Panc1 (cell line): ENCODE measurements at places on chromosomes 7 and 10. TPM values are rescaled to one million over a fixed set of nuclear protein-coding genes. Genes with fewer than 3 reads are reported as not detected.

DNA sequence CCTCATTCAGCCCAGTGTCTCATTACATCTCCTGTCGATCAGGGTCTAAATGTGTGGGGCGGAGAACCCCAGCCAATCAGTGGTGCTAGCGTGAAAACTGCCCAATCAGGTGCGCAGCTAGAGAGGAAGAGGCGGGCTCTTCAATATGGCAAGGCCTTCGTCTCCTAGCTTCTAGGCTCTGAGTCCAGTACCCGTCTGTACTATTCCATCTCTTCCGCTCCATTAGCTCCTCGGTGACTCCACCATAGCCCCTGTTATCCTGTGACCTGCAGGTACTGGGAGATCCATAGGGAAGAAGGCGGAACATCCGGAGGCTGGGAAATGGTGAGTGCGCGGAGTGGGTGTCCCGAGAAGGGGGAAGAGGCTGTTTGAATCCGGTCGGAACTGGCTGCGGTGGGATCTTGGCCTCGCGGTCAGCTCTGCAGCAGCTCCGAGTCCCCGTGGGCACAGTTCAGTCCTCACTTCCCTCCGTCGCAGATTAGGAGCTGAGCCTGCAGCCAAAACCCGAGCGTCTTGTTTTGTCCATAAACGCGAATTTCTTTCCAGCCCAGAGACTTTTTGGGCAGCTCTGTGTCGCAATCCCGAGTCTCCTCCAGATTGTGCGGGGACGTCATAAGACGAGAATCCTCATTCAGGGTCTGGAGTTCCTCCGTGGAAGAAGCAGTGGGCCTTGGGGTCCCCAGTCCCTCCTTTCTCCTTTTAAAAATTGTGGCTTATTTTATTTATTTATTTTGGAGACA lies at the start of gene ZNF727:
ZNF727 (plus strand) TSS at position 134 of the 740 bp plus-strand sequence; CDS start at position 322, 188 bp downstream.
- no peak for DNase-seq
- no peaks in the 10 kb centered on the region for H3K4me1 ChIP-seq
- H3K4me3 ChIP-seq = no peak within 1 kb of the TSS
- no peaks in the 10 kb centered on the region for H3K27me3 ChIP-seq
- H3K27ac ChIP-seq = no peak within 1 kb of the TSS

DNA sequence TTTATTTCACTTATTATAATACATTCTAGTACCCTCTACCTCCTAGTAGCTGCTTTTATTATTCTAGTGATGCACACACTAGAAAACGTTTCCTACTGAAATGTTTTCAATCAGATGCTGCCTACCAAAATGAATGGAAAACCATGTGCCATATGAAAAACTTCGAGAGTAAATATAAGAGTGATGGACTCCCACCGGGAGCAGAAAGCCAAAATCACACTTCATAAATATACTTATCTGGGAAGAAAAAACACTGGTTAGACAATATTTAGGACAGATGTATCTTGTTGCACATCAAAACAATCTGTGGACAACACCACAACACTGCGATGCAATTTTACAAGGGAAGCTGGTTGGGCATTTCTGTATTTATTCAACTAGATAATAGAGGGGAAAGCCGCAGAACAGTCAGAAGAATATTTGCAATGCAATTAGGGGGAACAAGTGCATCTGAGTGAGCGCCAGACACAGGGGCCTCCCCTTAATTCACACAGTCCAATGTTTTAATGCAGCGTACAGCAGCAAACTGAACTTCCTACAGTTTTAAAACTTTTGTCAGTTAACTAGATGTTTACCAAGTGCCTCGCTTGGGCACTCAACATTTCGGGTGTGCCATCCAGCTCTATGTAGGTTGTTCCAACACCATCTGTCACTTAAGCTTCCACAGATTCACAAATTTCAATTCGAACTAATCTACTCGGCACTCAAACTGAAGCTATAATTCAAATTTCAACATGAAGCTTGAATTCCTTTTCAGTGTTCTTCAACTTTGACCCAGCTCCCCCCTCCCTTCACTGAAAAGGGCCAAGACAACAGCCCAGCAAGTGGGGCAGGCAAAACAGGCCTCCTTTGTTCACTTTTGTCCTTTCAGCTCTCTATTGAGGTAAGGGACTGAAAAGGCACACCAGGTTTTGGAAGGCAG lies 7.4 kb downstream of the NRCAM start:
- peaks cover 23% of the 10 kb centered on the region for H3K27me3 ChIP-seq
- H3K4me3 ChIP-seq = no peak overlapping the region
- no peak overlapping the region for H3K27ac ChIP-seq

GRCh38 chr10:14438057-14438456 lies 107.3 kb upstream of the FRMD4A start:
- no peaks in the 10 kb centered on the region; the same call in 1 of the 2 replicates for H3K27me3 ChIP-seq
- no peak for DNase-seq
- H3K27ac ChIP-seq = no peak overlapping the region
- no peak overlapping the region for H3K4me3 ChIP-seq
- no peaks in the 10 kb centered on the region for H3K36me3 ChIP-seq
- no peaks in the 10 kb centered on the region for H3K4me1 ChIP-seq

DNA sequence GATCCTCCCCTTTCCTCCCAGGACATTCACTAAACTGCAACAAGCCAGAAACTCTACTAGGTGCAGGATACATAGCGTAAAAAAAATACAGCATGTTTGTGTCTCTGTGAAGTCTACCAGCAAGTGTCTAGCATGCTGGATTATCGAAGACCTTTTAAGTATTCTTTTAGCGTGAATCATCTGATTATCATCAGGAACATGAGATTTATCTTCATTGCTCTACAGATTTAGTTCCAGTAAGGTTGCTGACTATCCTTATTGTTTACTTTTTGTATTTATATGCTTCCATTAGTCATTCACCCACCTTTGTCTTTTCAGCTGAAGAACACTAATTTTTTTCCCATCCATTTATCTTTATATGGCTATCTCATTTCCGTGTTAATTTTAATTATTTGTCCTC lies 62.8 kb downstream of the PDZD8 start:
- H3K27me3 ChIP-seq = no peaks in the 10 kb centered on the region
- peaks cover 2% of the 10 kb centered on the region; the same call in 1 of the 2 replicates for H3K36me3 ChIP-seq
- no peak for DNase-seq
- H3K27ac ChIP-seq = no peak overlapping the region
- no peak overlapping the region for H3K4me3 ChIP-seq

- DNase-seq = no peak
- no peaks in the 10 kb centered on the region for H3K4me1 ChIP-seq
- H3K27me3 ChIP-seq = peaks cover 19% of the 10 kb centered on the region
- H3K27ac ChIP-seq = no peak overlapping the region
- H3K36me3 ChIP-seq = no peaks in the 10 kb centered on the region
Measured at GRCh38 chr10:84214046-84214572, 11.2 kb downstream of the LRIT2 start.

- no peaks in the 10 kb centered on the region for H3K36me3 ChIP-seq
- H3K27ac ChIP-seq = peak overlapping the region; percentile 75
- H3K4me1 ChIP-seq = peaks cover 42% of the 10 kb centered on the region
- H3K27me3 ChIP-seq = no peaks in the 10 kb centered on the region
Measured at GRCh38 chr10:78460204-78460603, 426.5 kb downstream of the RPS24 start.

The ANXA8L1 gene
- 0.26 TPM for total RNA-seq

The NEURL1 gene
- 0.10 TPM for total RNA-seq

The INMT gene
- 0.13 TPM for total RNA-seq

The ELAPOR2 gene
- 0.39 TPM for total RNA-seq
